ENCODE measurements at places on chromosomes 5 and 9. TPM values are rescaled to one million over a fixed set of nuclear protein-coding genes. Genes with fewer than 3 reads are reported as not detected.
A peak's percentile ranks its signal among the peaks of the same experiment; 100 is the strongest.

The PGM5 gene
- total RNA-seq = 1.2 TPM

The C5orf58 gene
- 0.28 TPM for total RNA-seq

The TAF11L10 gene
- not detected for total RNA-seq

The MARCHF3 gene
- 47.9 TPM for total RNA-seq

The ROR2 gene
- total RNA-seq = 3.5 TPM

The CD14 gene
- not detected for total RNA-seq

The RLN1 gene
- total RNA-seq = not detected

DNA sequence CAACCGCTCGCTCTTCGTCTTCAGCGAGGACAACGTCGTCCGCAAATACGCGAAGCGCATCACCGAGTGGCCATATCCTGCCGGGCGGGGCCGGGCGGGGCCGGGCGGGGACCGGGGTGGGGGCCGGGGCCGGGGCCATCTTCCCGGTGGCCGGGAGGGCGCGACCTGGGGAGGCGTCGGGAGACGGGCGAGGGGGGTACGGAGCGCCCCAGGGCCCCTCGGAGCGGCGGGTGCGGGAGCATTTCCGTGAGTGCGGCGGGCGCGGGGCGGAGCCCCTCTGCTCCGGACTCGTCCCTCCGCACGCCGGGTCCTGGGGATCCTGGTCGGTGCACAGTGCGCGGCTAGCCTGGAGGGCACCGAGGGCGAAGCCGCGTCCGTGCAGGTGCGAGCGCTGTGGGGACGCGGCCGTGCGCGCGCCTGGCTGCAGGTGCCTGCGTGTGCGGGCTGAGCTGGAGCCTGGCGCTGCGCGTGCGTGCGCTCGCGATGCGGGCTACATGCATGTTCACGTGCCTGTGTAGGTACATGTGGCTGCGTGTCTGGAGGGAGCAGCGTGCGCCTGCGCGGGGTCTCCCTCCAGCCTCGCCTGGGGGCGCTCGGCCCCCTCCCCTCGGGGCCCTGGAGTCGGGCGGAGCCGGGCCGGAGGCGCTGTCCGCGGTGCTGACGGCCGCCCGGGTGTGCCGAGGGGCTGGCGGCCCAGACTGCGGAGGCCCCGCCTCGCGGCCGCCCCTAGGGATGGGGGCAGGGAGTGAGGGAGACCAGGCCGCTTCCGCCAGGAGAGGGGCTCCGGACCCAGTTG lies 762 bp downstream of the CACNA1B start:
- peaks cover 3% of the 10 kb centered on the region for H3K36me3 ChIP-seq

DNA sequence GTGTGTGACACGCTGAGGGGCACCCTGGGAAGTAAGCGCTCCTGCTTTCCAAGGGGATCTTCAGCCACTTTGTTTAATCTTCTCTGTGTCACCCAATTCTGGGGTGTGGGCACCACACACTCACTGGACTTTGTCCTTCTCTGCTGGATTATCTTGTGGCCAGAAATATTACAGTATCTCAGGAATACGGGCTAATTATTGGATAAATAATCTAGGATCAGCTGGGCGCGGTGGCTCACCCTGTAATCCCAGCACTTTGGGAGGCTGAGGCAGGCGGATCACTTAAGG lies 50.9 kb downstream of the COL5A1 start:
- no peaks in the 10 kb centered on the region for H3K36me3 ChIP-seq
- peak overlapping the region; percentile 21 for H3K4me3 ChIP-seq
- no peak overlapping the region for H3K27ac ChIP-seq
- H3K4me1 ChIP-seq = peaks cover 3% of the 10 kb centered on the region
- DNase-seq = no peak
- peaks cover 3% of the 10 kb centered on the region for H3K27me3 ChIP-seq

- H3K27me3 ChIP-seq = peaks cover 29% of the 10 kb centered on the region
- H3K27ac ChIP-seq = no peak overlapping the region
- DNase-seq = peak; percentile 65
- no peaks in the 10 kb centered on the region for H3K36me3 ChIP-seq
- H3K4me1 ChIP-seq = peaks cover 14% of the 10 kb centered on the region
Measured at GRCh38 chr5:155728146-155728856, 598.7 kb upstream of the SGCD start.

GRCh38 chr5:157379983-157380382 lies 80.0 kb upstream of the NIPAL4 start:
- DNase-seq = no peak
- peaks cover 2% of the 10 kb centered on the region for H3K27me3 ChIP-seq
- peaks cover 7% of the 10 kb centered on the region for H3K4me1 ChIP-seq
- H3K27ac ChIP-seq = no peak overlapping the region
- peaks cover 22% of the 10 kb centered on the region for H3K36me3 ChIP-seq

GRCh38 chr5:44729536-44729935 lies 79.2 kb upstream of the MRPS30 start:
- no peak overlapping the region for H3K4me3 ChIP-seq
- no peak for DNase-seq
- H3K36me3 ChIP-seq = no peaks in the 10 kb centered on the region

DNA sequence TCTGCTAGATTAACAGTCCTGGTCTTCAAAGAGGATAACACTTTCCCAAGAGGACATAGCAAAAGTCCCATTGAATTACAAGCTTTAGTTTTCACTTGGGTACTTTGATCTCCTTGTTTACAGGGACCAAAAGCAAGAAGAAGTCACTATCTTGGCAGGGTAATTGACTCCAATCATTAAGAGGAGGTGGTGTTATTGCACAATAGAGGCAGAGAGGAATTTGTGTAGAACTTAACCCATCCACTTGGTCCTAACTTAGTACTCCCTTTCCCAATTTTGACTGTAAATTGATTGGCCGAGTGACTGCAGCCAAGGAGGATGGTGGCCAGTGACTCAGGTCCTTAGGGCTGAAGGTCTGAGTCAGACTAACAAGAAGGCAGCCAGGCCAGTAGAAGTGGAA lies 9.3 kb upstream of the TRPC7 start:
- no peak for DNase-seq
- H3K4me3 ChIP-seq = no peak overlapping the region
- no peaks in the 10 kb centered on the region for H3K36me3 ChIP-seq

DNA sequence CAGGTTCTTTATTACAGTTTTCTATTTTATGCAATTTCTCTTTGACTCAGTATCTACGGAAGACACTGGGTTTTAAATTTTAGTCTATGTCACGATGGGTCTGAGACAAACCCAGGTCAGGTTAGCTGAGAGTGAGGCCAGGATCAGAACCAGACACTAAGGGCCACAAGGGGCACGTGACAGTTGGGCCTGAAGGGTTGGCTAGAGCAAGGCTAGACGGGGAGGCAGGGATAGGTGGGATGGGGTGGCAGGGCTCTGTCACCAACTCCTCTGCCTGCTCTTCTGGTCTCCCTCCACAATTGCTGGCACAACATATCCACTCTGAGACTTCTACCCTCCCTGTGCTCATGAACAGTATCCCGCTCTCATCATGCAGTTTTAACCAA lies 76.4 kb downstream of the MED27 start:
- H3K36me3 ChIP-seq = no peaks in the 10 kb centered on the region
- peaks cover 6% of the 10 kb centered on the region for H3K27me3 ChIP-seq
- H3K4me3 ChIP-seq = no peak overlapping the region
- no peak overlapping the region for H3K27ac ChIP-seq
- no peak for DNase-seq

DNA sequence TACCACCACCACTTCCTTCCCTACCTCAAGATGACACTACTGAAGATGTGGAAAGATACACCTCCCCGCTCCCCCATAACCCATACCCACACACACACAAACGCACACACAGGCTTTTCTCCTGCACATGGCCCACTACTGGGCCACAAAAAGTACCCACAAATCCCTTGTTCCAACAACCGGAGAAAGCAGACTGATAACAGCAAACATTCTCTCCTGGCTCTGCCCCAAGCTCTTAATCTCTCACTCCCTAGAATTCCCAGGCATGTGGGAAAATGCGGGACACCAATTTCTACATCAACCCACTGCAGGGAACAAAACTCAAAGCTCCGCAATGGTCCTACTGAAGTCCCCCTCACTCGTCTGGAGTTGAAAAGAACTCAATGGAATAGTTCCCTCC lies 611.0 kb upstream of the KLF4 start:
- H3K4me1 ChIP-seq = no peaks in the 10 kb centered on the region
- peaks cover 3% of the 10 kb centered on the region for H3K27me3 ChIP-seq

GRCh38 chr9:137383784-137384756 lies 38.9 kb downstream of the EXD3 start:
- H3K4me1 ChIP-seq = peaks cover 4% of the 10 kb centered on the region
- peaks cover 6% of the 10 kb centered on the region for H3K27me3 ChIP-seq
- no peak overlapping the region for H3K27ac ChIP-seq
- peak overlapping the region; percentile 38 for H3K4me3 ChIP-seq

- H3K4me1 ChIP-seq = no peaks in the 10 kb centered on the region
- DNase-seq = no peak
- H3K27me3 ChIP-seq = no peaks in the 10 kb centered on the region
- H3K36me3 ChIP-seq = no peaks in the 10 kb centered on the region
- H3K27ac ChIP-seq = no peak overlapping the region
- no peak overlapping the region for H3K4me3 ChIP-seq
Measured at GRCh38 chr5:8961219-8961618, 584.7 kb downstream of the SEMA5A start.

GRCh38 chr5:74684900-74685851 lies at the start of gene HEXB:
TSS of gene HEXB (plus strand) at chr5:74685233. CDS start at chr5:74685261, 28 bp downstream.
- peak; percentile 90 for DNase-seq
- peak within 1 kb of the TSS; percentile 19 for H3K27ac ChIP-seq
- peaks cover 3% of the 10 kb centered on the region for H3K36me3 ChIP-seq
- peaks cover 18% of the 10 kb centered on the region for H3K4me1 ChIP-seq

GRCh38 chr9:108271236-108271635 lies 584.5 kb downstream of the ACTL7B start:
- H3K27me3 ChIP-seq = no peaks in the 10 kb centered on the region
- H3K4me1 ChIP-seq = peaks cover 14% of the 10 kb centered on the region
- no peak for DNase-seq
- H3K27ac ChIP-seq = no peak overlapping the region
- no peak overlapping the region for H3K4me3 ChIP-seq

- H3K4me3 ChIP-seq = no peak overlapping the region
- H3K36me3 ChIP-seq = peaks cover 7% of the 10 kb centered on the region
- no peaks in the 10 kb centered on the region for H3K27me3 ChIP-seq
- H3K27ac ChIP-seq = no peak overlapping the region
Measured at GRCh38 chr9:93699650-93700049, 123.3 kb downstream of the PHF2 start.

DNA sequence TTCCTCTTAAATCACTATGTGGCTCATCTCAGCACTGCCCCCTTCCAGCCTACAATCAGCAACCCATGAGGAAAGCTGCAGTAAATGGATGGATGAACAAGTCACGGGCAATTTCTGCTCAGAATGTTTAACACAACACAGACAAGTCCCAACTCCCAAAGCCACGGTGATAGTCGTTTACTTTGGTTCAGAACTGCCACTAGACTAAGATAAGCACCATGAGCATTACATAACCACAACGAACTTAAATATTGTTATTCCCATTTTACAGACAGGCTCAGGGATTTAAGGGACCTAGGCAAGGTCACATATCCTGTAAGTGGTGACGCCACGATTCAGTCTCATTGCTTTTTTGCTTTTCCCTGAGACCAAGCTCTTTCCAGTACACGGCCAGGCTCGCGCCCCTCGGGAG lies 2.0 kb upstream of the SMIM27 start:
- H3K27ac ChIP-seq = peak overlapping the region; percentile 91
- peaks cover 27% of the 10 kb centered on the region for H3K4me1 ChIP-seq
- H3K36me3 ChIP-seq = peaks cover 4% of the 10 kb centered on the region
- peak overlapping the region; percentile 94 for H3K4me3 ChIP-seq
- DNase-seq = no peak
- peaks cover 16% of the 10 kb centered on the region for H3K27me3 ChIP-seq

GRCh38 chr5:72387985-72388384 lies 67.8 kb downstream of the PTCD2 start:
- H3K36me3 ChIP-seq = no peaks in the 10 kb centered on the region
- no peak overlapping the region for H3K27ac ChIP-seq
- H3K4me1 ChIP-seq = peaks cover 11% of the 10 kb centered on the region
- H3K4me3 ChIP-seq = no peak overlapping the region
- no peak for DNase-seq
- peaks cover 3% of the 10 kb centered on the region for H3K27me3 ChIP-seq

- H3K27ac ChIP-seq = no peak overlapping the region
- peaks cover 2% of the 10 kb centered on the region for H3K27me3 ChIP-seq
- no peak for DNase-seq
- H3K4me3 ChIP-seq = no peak overlapping the region
- H3K36me3 ChIP-seq = no peaks in the 10 kb centered on the region
Measured at GRCh38 chr5:40402007-40402364, 277.7 kb upstream of the PTGER4 start.

GRCh38 chr9:34514401-34514800 lies 8.4 kb downstream of the ENHO start:
- no peaks in the 10 kb centered on the region for H3K36me3 ChIP-seq
- no peak overlapping the region for H3K27ac ChIP-seq
- H3K4me1 ChIP-seq = no peaks in the 10 kb centered on the region

GRCh38 chr9:7266911-7267595 lies 509.3 kb downstream of the KDM4C start:
- H3K4me1 ChIP-seq = no peaks in the 10 kb centered on the region
- no peak overlapping the region for H3K4me3 ChIP-seq
- DNase-seq = no peak

- no peaks in the 10 kb centered on the region for H3K4me1 ChIP-seq
- peak overlapping the region; percentile 49 for H3K4me3 ChIP-seq
- H3K27me3 ChIP-seq = peaks cover 1% of the 10 kb centered on the region
- DNase-seq = no peak
- peaks cover 14% of the 10 kb centered on the region for H3K36me3 ChIP-seq
Measured at GRCh38 chr9:128809831-128810230, 8.5 kb upstream of the ENDOG start.

GRCh38 chr5:129912601-129913255 lies 8.5 kb downstream of the CHSY3 start:
- no peaks in the 10 kb centered on the region for H3K27me3 ChIP-seq
- H3K4me1 ChIP-seq = peaks cover 30% of the 10 kb centered on the region
- DNase-seq = no peak
- no peak overlapping the region for H3K27ac ChIP-seq

DNA sequence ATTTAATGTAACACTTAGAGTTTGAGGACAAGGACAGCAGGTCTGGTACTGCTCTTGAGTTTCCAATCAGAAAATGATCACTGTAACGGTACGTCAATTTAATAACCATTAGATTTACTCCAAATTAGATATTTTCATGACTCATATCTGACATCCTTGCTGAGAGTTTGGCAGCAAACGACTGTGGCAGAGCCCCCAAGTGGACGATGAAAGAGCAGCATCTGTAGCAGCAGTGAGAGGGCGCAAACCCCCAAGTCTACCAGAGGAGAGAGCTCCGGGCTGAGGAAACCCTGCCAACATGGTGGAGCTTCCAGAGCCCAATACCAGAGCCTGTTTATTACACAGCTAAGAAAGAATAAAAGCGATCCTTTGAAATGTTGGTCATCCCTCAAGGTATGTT lies 73.2 kb upstream of the EPB41L4A start:
- H3K4me3 ChIP-seq = no peak overlapping the region
- H3K27ac ChIP-seq = no peak overlapping the region
- no peaks in the 10 kb centered on the region for H3K27me3 ChIP-seq
